Omental fat pad (tissue), 4 donors: ENCODE measurements at places on chromosomes 2 and 18. TPM values are rescaled to one million over a fixed set of nuclear protein-coding genes. Genes with fewer than 3 reads are reported as not detected.

DNA sequence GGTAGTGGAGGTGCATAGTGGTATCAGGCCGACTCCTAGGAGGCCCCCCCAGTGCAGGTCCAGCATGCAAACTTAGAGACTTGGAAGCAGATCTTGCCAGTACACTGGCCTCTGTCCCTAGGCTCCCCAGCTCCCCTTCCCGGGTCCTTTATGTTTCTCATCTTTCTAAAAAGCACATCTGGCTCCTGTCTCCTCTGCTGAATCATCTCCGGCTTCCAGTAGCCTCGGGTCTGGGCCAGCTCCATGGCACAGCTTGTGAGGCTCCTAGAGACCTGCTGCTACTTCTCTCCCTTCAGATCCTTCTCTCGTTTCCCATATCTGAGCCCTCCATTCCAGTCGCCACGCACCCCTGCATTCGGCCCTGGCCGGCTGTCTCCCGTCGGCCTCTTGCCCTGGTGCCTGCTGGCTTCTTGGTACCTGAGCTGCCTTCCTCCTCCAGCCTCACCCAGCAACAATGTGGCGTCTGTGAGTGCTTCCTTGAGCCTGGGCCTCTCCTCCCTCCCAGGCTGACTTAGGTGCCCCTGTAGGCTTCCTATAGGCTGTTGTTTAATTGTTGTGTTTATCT, 6.6 kb downstream of the TRAF3IP1 start:
- DNase-seq = no peak

- no peak for DNase-seq
These were observed 435.1 kb upstream of the CDH20 start for GRCh38 chr18:60898111-60898510.

- no peak for DNase-seq
These were observed 12.4 kb downstream of the ADRA2B start for GRCh38 chr2:96103761-96104486.

GRCh38 chr18:8822643-8823042, 117.3 kb downstream of the MTCL1 start:
- no peak for DNase-seq

GRCh38 chr2:221195829-221196228, 376.3 kb downstream of the EPHA4 start:
- DNase-seq = no peak

GRCh38 chr2:178115271-178115670, 3.0 kb downstream of the RBM45 start:
- DNase-seq = no peak

- no peak for DNase-seq
These were observed 322.6 kb upstream of the REV1 start for GRCh38 chr2:99812426-99812825.

DNA sequence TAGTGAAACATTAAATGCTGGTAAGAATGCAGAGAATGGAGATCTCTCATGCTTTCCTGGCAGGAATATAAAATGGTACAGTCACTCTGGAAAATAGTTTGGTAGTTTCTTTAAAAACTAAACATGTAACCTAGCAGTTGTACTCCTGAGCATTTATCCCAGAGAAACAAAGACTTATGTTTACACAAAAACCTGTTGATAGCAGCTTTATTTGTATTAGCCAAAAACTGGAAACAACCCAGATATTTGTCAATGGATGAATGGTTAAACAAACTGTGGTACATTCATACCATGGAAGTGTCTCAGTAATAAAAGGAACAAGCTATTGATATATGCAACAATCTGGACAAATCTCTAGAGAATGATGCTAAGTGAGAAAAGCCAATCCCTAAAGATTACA, 81.7 kb upstream of the CTAGE1 start:
- DNase-seq = no peak

DNA sequence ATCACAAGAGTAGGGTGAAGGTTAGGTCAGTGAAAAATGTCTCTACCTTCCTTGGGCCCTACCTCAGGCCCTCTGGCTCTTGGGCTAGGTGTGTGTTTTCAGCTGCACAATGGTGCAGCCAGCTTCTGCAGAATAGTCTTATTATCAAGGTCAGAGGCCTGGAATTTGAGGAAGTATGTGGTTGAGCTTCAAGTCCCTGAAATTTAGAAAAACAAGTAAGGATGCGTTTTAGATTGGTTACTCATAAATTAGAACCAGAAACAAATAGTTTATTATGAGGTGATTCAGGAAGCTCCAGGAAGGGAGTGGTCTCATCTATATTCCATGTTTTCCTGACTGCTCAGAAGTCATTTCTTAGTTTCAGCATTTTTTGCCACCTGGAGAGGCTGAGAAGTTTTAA, 204.2 kb upstream of the CELF4 start:
- no peak for DNase-seq

DNA sequence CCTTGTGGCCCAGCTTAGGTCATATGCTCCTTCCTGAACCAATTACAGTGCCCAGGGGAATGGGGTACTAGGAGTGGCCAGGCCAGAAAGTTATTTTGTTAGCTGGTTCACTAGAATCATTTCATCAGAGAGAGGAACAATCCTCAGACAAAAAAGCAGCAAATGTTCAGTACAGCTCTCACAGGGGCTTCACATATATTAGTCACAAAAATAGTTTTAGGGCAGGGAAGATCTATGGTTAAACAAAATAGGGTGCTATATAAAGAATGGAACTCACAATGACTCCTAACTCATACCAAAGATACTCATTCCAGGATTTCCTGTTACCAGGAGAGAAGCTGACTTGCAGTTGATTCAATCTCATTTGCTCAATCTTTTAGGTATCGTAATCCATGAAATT, 71.0 kb downstream of the CWC22 start:
- DNase-seq = no peak

DNA sequence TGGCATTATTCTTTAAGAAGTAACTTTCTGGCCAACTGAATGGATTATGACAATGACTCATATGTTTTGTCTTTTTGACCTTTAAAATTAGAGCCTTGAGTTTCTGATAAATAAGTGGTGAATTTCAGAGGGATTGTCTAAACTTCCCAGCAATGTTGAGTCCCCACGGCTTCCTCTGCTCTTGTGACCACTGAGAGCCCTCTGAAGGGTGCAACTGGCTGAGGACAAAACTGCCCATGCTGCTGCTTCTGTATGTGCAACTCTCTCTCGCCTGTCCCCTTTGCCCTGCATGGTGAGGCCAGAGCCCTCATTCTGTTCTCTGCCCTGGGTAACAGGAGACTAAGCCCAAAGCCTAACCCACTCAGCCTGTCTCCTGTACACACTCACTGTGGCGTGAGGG, 52.7 kb upstream of the SLC14A1 start:
- no peak for DNase-seq

ALLC gene
- total RNA-seq = not detected

TGOLN2 gene
- 134 TPM for total RNA-seq

ATOH8 gene
- 17.1 TPM for total RNA-seq

TSPYL6 gene
- total RNA-seq = not detected

EVX2 gene
- not detected for total RNA-seq

C2orf78 gene
- not detected for total RNA-seq

TUBA4B gene
- not detected for total RNA-seq

UGT1A3 gene
- not detected for total RNA-seq

HOXD3 gene
- total RNA-seq = 3.0 TPM
